Foreskin keratinocyte (primary cell): ENCODE measurements at places on chromosomes 2 and 18. TPM values are rescaled to one million over a fixed set of nuclear protein-coding genes. Genes with fewer than 3 reads are reported as not detected.

The NTSR2 gene
- total RNA-seq: not detected in 2 replicates

The ZSWIM2 gene
- total RNA-seq: not detected in 2 replicates

The SCG2 gene
- total RNA-seq: 0.14 TPM in 1 of 2 replicates, not detected in the other

The FMNL2 gene
- 44.8 and 46.5 TPM in 2 replicates for total RNA-seq

The RAB6C gene
- total RNA-seq: not detected in 2 replicates

The FAM117B gene
- total RNA-seq: 2.6 and 3.0 TPM in 2 replicates

The ALKAL2 gene
- not detected in 2 replicates for total RNA-seq

The RNF152 gene
- 13.1 and 14.4 TPM in 2 replicates for total RNA-seq

The REEP1 gene
- 0.11 and 0.14 TPM in 2 replicates for total RNA-seq

The GCG gene
- not detected in 2 replicates for total RNA-seq

The ADNP2 gene
- 23.6 and 23.9 TPM in 2 replicates for total RNA-seq

The TGFBRAP1 gene
- total RNA-seq: 15.7 and 18.8 TPM in 2 replicates

The C1QL2 gene
- total RNA-seq: not detected in 2 replicates

The RTP5 gene
- total RNA-seq: not detected in 2 replicates

The SLC14A1 gene
- total RNA-seq: 0.25 TPM in 1 of 2 replicates, not detected in the other

The MC2R gene
- total RNA-seq: not detected in 2 replicates

The NAT8 gene
- total RNA-seq: not detected in 2 replicates

The NT5C1B gene
- total RNA-seq: not detected in 2 replicates

The CPLX4 gene
- not detected in 2 replicates for total RNA-seq

The PTPRN gene
- total RNA-seq: not detected in 2 replicates

The GNLY gene
- total RNA-seq: not detected in 2 replicates

The THUMPD2 gene
- 11.7 and 12.9 TPM in 2 replicates for total RNA-seq

The MC4R gene
- not detected in 2 replicates for total RNA-seq

The CGREF1 gene
- 0.49 and 1.6 TPM in 2 replicates for total RNA-seq

The LRRC30 gene
- not detected in 2 replicates for total RNA-seq

The CAPN10 gene
- total RNA-seq: 18.2 and 18.4 TPM in 2 replicates

The CD207 gene
- not detected in 2 replicates for total RNA-seq

The MTCL1 gene
- 24.4 and 28.8 TPM in 2 replicates for total RNA-seq
